ENCODE measurements at places on chromosomes 4 and X.

DNA sequence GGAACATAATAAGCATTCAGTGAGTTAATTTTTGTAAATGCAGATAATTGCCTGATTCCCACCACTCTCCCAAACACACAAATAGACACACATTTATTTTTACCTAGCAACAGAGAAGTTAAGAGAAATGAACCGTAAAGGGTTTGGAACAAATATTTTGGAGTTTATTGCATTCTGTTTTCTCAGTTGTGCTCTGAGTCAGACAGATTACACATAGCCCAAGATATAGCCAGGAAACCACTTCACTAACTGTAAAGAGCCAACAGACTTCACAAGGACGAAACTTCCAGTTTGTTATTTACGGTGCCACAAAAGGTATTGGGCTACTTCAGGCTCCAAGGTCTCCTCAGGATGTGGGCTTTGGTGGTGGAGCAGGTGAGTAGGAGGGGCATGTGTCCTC, 217.0 kb downstream of the BMPR1B start:
- H3K36me3 ChIP-seq, result no peaks in the 10 kb centered on the region
- no peaks in the 10 kb centered on the region for H3K27me3 ChIP-seq
- no peak overlapping the region for H3K4me3 ChIP-seq
- no peak for DNase-seq
- no peak overlapping the region for H3K27ac ChIP-seq
- H3K4me1 ChIP-seq, result no peaks in the 10 kb centered on the region

DNA sequence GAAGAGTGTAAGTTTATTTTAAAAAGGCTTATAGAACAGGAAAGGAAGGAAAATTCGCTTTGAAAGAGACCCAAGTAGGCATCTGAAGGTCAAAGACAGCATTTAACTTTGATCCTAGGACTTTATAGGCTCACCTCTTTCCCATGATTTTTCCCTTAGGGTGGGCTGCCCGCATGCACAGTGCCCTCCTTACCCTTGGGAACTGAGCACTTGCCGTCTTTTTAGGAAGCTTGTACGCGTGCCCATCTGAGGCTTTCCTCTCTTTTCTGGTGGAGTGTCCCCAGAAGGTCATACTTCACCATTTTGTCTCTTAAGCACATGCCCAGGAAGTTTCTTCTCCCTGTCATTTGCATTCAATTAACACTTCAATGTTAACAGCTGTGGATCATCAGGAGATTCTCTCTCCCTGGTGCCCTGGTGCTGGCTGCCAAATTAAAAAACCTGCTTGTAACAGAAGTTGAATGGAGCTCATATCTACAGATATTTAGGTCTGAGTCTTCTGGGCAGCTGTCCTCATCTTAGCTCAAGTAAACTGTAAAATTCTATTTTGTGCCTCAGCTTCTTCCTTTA, 38.4 kb upstream of the IL9R start:
- H3K4me3 ChIP-seq, result no peak overlapping the region
- no peak overlapping the region for H3K27ac ChIP-seq
- no peak for DNase-seq
- H3K4me1 ChIP-seq, result no peaks in the 10 kb centered on the region
- H3K27me3 ChIP-seq, result no peaks in the 10 kb centered on the region
- no peaks in the 10 kb centered on the region for H3K36me3 ChIP-seq

DNA sequence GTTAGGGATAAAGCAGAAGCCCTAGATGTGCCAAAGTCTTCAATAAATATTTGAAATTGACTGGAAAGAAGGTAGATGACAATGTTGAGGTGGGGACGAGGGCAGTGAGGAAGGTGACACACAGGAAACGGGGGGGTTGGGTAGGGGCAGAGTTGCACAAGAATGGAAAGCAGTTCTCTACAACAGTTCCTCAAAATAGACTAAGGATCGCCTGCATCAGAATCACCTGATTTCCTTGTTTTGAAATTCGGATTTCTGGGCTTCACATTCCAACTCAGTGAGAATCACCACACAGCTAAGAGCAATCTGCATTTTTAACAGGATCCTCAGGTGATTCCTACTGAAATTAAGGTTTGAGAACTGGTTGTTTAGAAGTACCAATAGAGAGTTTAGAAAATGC, 70.6 kb downstream of the ARFIP1 start:
- peak overlapping the region; percentile 46 for H3K27ac ChIP-seq
- H3K27me3 ChIP-seq, result no peaks in the 10 kb centered on the region
- peak; percentile 77 for DNase-seq
- H3K4me1 ChIP-seq, result peaks cover 23% of the 10 kb centered on the region

DNA sequence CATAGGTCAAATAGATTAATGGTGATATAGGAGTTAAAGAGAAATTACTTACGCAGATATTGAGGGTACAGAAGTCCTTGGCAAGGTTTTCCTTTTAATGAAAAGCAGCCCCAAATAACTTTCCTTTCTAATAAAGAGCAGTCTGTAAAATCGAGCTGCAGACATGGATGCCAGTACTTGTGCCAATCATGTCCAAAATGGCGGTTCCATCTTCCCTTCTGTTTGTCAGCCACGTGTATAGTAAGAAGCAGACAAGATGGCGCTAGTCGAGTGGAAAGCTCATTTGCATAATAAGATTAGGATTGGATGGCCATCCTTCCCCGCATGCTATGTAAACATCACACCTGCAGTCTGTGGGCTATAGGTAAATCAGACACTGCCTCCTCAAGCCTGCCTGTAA, 68.5 kb downstream of the FGFBP1 start:
- no peak overlapping the region for H3K27ac ChIP-seq
- no peaks in the 10 kb centered on the region for H3K27me3 ChIP-seq
- DNase-seq, result no peak
- no peaks in the 10 kb centered on the region for H3K36me3 ChIP-seq

DNA sequence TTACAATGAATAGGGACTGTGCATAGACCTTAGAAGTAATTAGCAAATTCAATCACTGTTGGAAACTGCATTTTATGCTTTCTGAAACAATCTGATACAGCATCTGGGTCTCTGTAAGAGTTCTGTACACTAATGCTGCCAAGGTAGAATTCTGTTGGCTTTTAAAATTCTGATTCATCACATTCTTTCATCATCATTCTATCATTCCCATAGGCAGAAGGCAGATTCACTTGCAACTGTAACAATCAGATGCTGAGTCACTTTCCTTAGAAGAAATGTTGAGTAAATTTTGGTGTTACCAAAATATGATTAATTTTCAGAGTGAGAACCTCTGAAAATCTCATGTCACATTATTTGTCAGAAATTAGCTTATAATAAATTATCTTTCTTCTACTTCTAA, 267.2 kb downstream of the MAPK10 start:
- DNase-seq, result no peak
- no peak overlapping the region for H3K4me3 ChIP-seq
- H3K4me1 ChIP-seq, result no peaks in the 10 kb centered on the region
- no peaks in the 10 kb centered on the region for H3K36me3 ChIP-seq

GRCh38 chrX:21756785-21757529, 959 bp downstream of the SMPX start:
- H3K4me3 ChIP-seq, result no peak overlapping the region
- H3K36me3 ChIP-seq, result no peaks in the 10 kb centered on the region
- H3K27ac ChIP-seq, result no peak overlapping the region
- no peaks in the 10 kb centered on the region for H3K4me1 ChIP-seq

DNA sequence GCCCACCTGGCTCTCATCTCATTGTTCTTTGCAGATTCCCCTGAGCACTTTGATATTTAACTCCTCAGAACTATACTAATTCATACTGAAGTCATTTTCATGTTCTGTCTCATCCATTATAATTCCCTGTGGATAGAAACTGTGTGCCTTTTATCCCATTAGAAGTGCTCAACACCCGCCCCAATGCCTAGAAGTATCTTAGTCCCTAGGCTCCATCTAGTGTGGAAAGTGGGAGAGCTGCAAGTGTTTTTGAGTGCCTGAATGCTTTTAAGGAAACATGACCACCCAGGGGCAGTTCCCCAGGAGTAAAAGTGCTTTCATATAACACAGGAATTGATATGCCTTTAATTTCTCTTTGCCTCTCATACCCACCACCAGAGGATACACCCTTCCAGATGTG, 117.0 kb downstream of the CHRDL1 start:
- H3K4me3 ChIP-seq, result no peak overlapping the region
- H3K4me1 ChIP-seq, result no peaks in the 10 kb centered on the region
- DNase-seq, result no peak
- H3K27ac ChIP-seq, result no peak overlapping the region
- H3K36me3 ChIP-seq, result no peaks in the 10 kb centered on the region

Data from B cell (primary cell).